ENCODE measurements at places on chromosomes 5 and 9.

DNA sequence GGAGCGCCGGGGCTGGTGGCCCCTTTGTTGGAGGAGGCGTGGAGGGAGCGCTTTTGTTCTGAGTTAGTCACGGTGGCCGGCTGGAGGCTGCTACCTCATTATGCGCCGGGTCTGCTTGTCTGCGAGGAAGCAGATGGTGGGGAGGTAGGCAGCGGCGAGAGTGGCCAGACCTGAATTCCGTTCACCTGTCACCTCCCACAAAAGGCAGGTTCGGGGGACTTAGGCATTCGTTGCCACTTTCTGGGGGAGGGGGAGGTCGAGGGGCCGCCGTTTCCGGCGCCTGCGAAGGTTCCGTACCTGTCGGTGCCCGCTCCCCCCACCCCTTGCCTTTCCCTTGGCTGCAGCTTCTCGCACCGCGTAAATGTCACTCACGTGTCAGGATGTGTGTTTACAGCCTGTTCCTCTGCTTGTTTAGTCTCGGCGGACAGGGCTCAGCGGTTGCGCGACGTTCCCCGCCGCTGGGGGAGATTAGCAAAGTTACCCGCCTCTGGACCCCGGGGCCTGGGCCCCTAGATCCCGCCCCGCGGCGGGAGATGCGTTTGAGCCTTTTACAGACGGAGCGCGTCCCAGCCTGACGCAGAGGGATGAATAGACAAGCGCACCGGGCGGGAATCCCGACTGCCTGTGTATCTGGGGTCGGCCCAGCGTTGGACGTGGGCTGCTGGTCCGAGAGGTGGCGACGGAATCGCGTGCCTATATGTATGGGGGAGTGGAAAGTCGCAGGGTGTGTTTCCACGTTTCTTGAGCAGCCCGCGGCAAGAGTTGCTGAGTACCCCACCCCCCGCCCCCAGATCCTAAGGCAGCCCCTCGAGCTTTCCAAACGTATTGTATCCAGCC is 2.7 kb upstream of the LHX2 start:
- no peak for DNase-seq

DNA sequence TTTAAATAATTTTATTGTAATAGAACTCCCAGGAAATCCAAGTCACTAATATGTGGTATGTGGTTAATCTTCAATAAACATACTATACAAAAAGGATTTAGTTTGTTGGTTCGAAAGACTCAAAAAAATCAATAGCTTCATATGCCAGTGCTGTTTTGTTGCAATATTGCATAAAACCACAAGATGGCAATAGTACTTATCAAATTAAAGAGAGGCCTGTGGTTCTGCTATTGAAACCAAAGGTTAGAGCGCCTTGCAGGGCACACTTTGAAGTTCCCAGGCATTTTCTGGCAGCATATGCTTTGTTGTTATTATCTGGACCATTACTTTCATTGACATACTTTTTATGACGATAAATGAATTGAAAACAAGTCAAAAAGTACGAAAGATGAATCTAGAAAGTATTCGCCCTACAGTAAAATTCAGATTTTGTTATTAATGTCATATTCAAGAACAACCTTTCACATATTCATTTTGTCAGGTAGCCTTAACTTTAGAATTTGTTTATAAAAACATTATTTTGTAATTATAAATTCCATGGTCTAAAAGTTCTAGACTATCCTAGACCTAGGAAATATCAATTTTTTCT is 316.3 kb downstream of the MCTP1 start:
- DNase-seq: peak; percentile 92

DNA sequence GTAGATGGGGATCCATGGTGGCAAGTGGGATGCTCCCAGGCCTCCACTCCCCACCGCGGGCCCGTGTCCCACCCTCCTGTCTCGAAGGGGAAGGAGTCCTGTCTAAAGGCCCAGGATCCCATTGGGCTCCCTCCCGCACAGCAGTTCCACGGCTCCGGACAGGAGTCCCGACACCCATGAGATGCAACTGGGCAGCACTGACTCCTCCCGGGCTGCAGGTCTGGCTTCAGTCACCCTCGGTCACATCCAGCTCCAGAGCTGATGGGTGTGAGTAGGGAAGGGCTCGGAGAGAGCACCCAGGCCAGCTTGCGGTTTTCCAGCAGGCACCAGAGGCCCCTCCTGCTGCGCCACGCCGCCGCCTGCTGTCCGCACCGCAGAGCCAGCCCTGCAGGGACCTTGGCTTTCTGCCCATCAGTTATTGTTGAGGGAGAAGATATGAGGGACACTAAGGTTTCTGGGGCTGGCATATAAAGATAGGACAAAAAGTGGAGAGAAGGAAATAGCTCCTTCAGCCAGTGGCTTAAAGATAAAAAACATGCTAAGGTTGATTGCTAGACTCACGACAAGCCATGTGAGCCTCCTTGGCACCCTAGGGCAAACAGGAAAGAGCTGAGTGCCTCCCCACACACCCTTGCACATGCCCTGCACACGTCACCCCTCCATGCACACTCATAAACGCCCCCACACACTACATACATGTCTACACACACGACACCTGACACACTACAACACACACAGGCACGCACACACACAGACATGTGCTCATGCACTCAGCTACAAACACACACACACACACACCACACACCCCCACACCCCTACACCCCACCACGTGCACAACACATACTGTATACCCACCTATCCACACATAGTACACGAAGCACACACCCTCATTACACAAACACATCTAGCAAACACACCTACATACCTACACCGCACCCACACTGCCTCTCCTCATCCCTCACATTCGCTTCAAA is 79.0 kb downstream of the AK8 start:
- DNase-seq: peak; percentile 100

DNA sequence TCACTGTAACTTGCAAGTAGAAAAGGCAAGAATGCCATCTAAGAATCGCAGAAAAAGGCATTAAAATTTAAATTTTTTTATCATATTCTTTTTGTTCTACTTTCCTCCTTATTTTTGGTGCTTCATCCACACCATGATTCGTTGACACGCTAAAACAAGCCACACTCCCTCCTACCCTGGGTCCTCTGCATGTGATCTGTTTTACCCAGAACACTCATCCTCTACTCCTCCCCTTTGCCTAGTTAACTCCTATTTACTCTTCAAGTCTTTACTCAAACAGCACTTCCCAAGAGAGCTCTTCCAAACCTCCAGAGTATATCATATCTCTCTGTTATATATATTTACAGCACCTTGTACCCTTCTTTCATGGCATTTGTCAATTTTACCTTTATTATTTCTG is 61.4 kb upstream of the SRP19 start:
- DNase-seq: no peak

- DNase-seq: peak; percentile 98
Measured at GRCh38 chr5:135133698-135134515, 99.9 kb upstream of the PITX1 start.

GRCh38 chr9:100029251-100029650 is 69.5 kb downstream of the ERP44 start:
- DNase-seq: peak; percentile 45

DNA sequence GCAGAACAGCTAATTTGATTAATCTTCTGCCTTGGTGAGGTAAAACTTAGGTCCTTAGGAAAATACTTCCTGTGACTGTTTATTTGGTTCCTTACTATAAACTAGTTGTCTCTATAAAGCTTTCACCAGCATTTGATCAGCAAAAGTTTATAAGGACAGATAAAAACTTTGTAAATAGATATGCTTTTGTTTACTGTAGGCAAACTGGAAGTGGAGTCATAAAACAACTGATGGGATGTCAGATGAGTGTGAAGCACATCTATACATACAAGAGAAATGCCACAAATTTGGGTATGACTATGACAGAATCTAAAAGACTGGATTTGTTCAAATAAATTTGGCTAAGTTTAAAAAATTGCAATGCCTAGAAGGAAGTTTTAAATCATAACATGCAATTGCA is 5.5 kb downstream of the PTGER4 start:
- DNase-seq: no peak

GRCh38 chr5:139651853-139652787 is 4.0 kb downstream of the CXXC5 start:
- peak; percentile 84 for DNase-seq

DNA sequence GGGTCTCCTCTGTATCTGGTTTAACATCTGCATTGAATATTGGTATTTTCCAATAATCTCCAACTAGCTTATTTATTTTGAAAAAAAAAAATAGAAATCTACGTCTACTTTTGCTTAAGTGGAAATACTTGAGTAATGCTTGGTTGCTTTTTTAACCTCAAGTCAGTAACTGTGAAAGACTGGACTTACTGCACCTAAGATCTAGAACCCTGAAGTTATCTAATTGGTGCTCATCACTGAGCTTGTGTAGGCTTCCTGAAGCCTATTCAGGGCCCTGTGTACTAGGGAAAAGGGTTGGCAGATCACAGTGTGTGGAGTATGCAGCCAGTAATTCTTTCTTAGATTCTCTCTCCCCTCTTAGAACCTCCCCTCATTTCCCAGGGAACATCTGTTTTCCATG is 16.2 kb downstream of the SLC1A1 start:
- no peak for DNase-seq

DNA sequence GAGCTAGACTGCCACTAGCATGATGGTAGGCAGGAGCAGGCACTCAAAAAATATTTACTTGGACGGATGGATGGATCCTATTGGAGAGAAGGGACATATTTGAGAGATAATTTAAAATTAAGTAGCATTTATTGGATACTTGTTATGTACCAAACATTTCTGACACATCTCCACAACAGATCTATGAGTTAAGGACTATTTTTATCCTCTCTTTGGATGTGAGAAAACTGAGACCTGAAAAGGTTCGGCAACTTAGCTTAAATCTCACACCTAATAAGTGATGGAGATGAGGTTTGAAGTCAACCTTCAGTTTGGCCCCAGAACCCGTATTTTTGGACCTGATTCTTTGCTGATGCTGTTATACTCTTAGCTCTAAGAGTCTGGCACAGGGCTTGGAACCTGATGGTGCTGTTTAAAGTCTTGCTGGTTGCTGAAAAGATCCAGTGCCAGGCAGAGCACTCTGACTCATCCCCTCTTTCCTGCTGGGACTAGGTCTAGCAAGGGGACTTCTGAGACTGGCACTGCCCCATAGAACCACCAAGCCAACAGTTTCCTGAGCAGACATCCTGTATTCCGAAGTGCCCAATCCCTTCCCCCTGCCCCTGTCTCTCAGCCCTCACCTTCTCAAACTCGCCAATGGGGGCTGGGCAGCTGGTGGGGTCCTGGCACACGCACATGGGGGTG is 15.6 kb downstream of the SPARC start:
- no peak for DNase-seq

DNA sequence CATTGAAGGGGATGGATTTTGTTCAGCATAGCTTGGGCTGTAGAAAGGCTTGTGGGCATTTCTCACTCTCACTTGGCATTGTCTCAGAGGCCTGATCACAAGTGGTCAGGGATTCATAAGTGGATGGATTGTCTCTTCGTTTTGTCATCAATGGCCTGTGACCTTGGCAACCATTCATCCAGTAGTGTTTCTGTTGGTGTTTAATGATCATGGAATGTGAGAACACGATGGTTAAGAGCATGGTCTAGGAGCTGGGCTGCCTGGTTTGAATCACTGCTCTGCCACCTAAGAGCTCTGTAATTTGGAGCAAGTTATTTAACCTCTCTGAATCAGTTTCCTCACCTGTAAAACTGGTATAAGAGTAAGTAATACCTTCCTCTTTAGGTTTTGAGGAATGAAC is 430.1 kb upstream of the MEF2C start:
- DNase-seq: no peak

DNA sequence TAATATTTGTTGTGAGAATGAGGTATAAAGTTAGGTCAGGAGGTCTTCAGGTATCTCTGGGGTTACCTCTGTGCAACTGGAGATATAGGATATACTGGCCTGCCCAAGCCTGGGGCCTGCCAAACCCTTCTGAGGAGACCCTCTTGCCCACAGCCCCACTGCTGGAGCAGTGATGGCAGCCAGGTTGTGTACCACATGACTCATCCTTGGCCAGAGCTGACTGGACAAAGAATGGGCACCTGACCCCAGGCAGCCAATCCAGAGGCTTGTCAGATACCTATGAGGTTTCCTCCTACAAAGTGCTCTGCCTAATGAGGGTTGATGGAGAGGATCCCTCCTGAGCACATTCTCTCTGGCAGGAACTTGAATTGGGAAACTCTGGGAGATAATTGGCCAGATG is 56.1 kb upstream of the TBC1D2 start:
- no peak for DNase-seq

- DNase-seq: no peak
Measured at GRCh38 chr5:112228667-112229066, 190.4 kb downstream of the EPB41L4A start.

DNA sequence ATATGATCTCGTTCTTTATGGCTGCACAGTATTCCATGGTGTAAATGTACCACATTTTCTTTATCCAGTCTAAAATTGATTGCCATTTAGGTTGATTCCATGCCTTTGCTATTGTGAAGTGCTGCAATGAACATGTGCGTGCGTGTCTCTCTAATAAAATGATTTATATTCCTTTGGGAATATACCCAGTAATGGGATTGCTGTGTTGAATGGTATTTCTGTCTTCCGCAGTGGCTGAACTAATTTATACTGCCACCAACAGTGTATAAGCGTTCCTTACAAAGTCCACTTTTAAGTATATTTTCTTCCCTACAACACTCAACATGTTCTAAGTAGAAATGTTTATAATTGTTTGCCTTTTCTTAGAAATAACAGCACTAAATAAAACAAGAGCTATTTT is 521.9 kb downstream of the DTWD2 start:
- DNase-seq: no peak

GRCh38 chr5:81825237-81825636 is 74.3 kb upstream of the SSBP2 start:
- peak; percentile 56 for DNase-seq

GRCh38 chr5:134595458-134595838 is 37.2 kb downstream of the SAR1B start:
- DNase-seq: no peak

- DNase-seq: peak; percentile 93
Measured at GRCh38 chr5:77881528-77881927, 105.4 kb upstream of the TBCA start.

DNA sequence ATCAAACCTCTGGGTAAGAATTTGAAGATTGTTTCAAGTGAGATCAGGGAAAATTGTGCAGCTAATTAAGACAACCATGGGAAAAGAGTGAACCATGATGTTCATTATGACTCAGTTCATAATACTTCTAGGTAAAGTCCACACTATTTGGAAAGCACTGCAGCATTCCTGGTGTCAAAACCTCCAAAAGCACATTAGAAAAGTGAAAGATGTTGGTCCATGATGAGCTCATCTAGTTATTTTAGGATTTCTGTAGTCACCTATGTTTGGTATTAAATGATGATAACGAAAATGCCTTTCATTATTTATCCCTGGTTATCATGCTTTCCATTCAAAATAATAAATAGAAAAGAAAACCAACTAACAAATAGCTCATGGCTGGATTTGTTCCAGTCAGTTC is 49.1 kb downstream of the PTCD2 start:
- DNase-seq: no peak

GRCh38 chr9:86529496-86530275 is 175.5 kb upstream of the TUT7 start:
- no peak for DNase-seq

- no peak for DNase-seq
Measured at GRCh38 chr5:35922468-35922867, 16.0 kb downstream of the CAPSL start.

DNA sequence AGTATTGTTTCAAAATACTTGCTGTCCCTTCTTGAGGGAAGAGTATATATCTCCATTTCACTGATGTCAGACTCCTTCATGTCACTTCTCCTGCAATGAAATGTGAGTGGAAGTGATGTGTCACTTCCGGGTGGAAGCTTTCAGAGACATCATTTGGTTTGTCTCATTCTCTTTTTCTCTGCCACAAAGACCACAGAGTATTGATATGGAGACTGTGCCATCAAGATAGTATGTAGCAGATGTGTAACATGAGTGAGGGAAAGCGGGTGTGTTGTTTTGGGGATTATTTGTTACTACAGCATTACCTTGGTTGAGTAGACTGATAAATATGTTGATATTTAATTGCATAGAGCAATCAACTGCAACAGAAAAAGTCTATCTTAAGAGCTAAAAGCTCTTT is 169.8 kb downstream of the FBXL7 start:
- no peak for DNase-seq

Data from hematopoietic multipotent progenitor cell treated with erythropoietin and hydrocortisone succinate and interleukin-3 and kit ligand, for 6 days (in vitro differentiated cells).